Stimulated activated CD8-positive, alpha-beta memory T cell treated with anti-CD3 and anti-CD28 coated beads, Interleukin-7, amount 100 ng/mL, for 1 hour (primary cell): ENCODE measurements at places on chromosomes 16 and 17.

DNA sequence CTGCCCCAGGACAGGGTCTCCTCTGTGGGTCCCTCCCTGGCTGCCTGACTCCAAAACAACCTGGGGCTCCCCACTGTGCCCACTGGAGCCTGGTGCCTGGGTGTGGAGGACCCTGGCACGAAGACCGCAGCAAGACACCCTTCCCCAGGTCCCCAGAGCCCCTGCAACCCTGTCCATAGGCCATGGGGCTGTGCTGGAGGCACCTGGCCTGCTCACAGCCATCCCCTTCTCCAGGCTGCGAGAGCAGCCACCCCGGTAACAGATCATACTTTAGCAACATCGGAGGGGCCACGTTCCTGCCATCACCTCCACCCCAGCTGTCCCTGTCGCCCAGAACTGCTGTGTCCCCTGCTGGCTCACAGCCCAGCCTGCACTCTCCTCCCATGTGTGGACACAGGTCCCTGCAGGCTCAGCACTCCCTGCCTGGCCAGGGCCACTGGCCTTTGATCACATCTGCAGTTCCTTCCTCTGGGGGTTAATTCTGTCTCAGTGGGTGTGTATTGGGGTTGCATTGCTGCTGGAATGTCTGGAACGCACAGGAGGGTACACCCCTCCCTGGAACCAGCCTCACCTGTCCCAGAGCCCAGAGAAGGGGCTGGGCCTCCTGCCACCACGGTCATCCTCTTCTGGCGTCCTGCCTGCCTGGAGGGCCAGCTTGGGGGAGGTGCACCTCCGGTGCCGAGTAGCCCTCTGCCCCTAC is 12.2 kb downstream of the PPL start:
- DNase-seq: no peak

GRCh38 chr16:27455700-27456099 is 53.7 kb downstream of the IL21R start:
- DNase-seq: no peak

DNA sequence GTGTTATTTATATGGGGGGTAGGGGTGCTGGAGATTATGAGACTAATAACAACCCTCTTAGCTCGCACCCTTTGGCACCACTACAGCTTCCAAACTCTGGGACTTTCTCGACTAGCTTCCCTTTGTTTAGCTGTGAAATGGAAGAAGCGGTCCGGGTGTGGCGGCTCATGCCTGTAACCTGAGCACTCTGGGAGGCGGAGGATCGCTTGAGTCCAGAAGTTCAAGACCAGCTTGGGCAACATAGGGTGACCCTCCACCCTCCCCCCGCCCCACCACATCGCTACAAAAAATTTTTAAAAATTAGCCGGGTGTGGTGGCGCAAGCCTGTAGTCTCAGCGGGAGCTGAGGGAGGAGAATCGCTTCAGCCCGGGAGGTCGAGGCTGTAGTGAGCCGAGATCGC is 814 bp upstream of the CDH3 start:
- no peak for DNase-seq

DNA sequence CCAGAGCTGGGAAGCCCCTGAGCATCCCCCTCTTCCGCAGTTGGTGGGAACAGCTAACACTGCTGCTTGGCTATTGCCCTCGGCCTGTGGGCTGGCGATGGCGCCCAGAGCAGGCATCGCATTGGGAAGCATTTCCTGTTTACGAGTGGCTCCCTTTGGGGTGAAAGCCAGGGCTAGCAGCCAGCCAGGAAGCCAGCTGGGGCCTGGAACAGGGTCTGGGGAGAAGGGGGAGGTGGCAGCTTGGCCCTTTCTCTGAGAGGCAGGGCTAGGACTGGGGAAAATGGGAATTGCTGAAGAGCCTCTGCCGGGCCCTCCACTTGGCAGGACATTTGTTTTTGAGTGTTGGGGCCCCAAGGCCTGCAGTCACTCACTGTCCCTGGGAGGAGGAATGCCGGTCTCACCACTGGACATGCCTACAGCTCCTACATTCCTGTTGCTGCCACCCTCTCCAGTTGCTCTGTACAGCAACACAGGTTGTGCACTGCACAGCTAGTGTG is 2.4 kb upstream of the MTSS2 start:
- DNase-seq: no peak

GRCh38 chr16:84547546-84548061 is 43.1 kb upstream of the MEAK7 start:
- DNase-seq: no peak

DNA sequence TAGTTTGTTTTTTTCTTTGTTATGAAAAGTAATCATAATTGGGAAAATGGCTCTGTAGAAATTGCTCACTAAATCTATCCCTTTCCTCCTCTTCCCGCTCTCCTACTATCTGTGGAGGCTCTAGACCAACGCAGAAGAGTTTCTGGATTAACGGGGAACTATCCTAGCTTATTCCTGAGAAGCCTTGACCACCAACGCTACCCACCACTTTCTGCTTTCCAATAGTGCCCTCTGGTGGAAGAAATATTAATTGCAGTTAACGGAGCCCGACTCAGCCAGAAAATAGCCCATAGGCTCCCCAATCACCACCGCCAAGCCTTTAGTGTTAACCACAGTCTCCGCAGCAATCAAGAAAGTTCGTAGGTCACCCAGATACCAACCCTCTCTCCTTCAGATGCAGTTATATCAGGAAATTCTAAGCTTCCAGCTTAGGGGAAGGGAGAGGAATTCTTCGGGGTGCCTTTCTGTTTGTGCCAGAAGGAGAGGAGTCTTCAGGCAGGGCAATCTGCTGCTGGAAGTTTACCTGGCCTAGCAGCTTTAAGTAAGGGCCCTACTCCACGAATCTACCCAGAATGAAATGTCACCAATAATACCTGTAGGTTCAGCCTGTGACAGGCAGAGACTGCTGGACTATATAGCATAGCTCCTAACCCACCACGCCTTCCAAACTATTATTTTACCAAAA is 23.0 kb upstream of the NSRP1 start:
- DNase-seq: no peak

DNA sequence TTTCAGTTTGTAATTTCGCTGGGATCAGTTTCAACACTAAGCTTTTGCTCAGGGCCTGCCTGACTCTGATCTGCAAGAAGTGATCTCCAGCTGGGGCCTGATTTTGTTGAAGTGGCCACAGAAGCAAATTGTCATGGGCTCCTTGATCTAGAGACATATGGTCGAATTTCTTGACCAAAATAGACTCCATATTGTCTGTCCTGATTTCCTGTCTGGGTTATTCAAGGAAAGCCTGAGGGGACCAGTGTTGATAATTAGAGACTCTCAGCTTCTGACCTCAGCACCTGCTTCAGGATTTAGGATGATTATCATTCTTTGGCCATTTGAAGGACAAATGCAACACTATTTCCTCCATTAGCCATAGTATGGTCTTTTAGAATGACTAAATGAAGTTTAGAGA is 48.9 kb upstream of the MSI2 start:
- no peak for DNase-seq

GRCh38 chr17:51770027-51770759 is 388.3 kb downstream of the CA10 start:
- DNase-seq: no peak

DNA sequence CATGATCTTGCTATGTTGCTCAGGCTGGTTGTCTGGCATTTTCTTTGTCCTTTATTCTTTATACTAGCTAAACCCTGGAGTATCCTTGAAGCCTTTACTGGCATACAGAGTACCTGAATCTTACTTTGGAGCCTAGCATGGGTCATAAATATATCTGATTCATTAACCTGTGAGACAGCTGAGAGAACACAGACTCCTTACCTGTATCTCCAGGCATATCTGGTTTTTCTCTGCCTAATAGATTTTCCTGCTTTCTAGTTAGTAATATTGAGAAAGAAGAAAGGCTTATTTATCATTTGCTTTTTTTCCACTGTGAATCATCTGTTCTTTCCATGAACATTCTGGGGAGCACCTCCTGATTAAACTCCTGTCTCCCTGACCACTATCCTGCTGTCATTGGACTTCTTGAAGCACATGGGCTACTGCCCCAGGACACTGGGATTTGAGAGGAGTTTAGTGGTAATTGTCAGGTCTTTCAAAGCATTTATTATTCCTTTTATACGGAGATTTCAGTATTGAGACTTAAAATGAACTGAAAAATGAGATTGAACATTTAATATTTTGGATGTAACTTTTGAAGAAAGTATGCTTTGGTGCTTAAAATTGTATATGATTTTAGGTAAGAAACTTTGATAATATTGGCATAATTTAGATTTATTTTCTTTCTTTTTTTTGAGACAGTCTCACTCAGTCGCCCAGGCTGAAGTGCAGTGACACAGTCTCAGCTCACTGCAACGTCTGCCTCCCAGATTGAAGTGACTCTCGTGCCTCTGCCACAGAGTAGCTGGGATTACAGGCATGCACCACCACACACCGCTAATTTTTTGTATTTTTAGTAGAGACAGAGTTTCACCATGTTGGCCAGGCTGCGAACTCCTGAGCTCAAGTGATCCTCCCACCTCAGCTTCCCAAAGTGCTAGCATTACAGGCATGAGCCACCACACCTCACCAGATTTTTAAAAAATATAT is 8.6 kb downstream of the PDP2 start:
- DNase-seq: no peak

DNA sequence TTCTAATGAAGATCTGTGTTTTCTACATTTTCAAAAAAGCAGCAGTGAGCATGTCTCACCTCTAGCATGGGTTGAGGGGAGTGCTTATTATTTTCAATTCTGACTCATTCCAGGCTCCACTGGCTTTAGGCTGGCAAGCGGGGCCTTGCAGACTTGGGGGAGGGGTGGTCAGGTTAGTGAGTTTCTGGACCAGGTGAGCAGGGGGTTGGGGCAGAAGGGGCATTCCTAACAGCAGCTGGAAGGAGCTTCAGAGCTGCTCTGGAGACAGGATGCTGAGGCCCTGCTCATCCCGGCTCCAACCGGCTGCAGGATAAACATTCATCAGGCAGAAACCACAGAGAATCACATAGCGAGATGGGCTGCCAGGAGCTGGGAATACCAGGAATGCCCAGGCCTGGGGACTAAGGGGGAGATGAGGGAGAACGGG is 10.5 kb upstream of the KRT19 start:
- no peak for DNase-seq

GRCh38 chr16:55256412-55257016 is 67.5 kb upstream of the IRX6 start:
- DNase-seq: no peak

- DNase-seq: no peak
Measured at GRCh38 chr17:74118504-74118903, 85.0 kb upstream of the RPL38 start.

- peak; percentile 60 for DNase-seq
Measured at GRCh38 chr16:2905241-2905987, 6.3 kb upstream of the FLYWCH1 start.

DNA sequence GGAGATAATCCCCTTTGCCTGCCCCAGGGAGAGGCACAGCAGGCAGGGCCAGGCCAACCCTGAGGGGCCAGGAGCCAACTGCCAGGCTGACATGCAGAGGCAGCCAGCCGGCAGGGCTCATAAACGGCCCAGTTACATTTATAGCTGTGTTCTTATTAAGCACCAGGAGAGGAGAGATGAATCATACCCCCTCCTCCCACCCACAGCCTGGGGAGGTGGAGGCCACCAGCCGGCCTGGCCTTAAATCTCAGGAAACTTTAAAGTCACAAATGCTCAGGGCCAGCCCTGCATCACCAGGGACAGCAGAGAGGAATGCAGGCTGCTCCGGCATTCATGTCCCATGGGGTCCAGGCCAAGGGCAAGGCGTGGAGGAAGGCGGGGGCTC is 177.2 kb downstream of the TMEM132E start:
- DNase-seq: no peak

- DNase-seq: peak; percentile 46
Measured at GRCh38 chr16:28984619-28985135, at the start of gene LAT. LAT (plus strand) TSS chr16:28985052; CDS start chr16:28985418, 366 bp downstream.

DNA sequence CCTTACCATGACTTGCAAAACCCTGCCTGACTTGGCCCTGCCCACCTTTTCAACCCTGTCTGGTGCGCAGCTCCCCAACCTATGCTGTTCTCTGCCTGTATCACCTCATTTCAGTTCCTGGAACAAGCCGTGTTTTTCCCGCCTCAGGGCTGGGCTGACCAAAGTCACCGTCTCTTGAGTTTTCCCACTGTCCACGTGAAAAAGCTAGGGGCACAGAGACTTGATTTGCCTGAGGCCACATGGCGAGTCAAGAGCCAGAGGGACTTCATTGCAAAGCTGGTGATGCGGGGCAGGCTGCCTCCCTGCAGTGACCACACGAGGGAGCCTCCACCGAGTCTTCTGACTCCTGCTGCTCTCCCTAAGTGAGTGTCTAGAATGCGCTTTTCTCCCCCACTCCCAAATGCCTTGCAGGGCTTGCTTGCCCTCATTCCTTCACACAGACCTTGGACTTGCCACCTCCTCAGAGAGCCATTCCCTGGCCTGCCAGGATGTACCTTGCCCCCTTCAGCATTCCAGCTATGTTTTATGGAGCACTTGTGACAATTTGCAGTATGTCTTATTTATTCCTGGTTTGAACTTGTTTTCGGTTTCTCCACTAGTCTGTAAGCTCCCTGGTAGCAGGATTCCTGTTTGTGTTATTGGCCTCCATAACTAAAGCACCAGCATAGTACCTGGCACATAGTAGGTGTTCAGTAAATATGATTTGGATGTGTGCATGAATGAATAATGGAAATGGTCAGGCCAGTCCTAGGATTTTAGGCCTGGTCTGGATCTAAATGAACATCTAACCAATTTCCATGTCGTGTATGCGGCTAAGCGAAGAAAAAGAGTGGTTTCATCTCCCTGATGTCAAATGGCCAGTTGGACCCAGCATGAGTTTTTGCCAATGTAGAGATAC is 252.3 kb downstream of the SNX29 start:
- DNase-seq: no peak

DNA sequence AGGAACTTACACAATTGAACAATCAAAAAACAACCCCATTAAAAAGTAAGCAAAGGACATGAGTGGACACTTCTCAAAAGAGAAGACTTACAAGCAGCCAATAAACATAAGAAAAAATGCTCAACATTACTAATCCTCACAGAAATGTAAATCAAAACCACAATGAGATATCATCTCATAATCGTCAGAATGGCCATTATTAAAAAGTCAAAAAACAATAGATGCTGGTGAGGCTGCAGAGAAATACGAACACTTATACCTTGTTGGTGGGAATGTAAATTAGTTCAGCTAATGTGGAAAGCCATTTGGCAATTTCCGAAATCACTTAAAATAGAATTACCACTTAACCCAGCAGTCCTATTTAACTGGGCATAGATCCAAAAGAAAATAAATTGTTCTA is 301.9 kb upstream of the KCNJ16 start:
- no peak for DNase-seq

GRCh38 chr17:75940727-75941441 is at the start of gene FBF1:
FBF1 (minus strand) TSS chr17:75941042; CDS start chr17:75938149, 2,893 bp downstream.
- peak; percentile 73 for DNase-seq

GRCh38 chr17:42748202-42748907 is 3.5 kb upstream of the EZH1 start:
- no peak for DNase-seq

GRCh38 chr17:57555636-57556175 is 189.4 kb downstream of the CCDC182 start:
- no peak for DNase-seq
